ENCODE measurements at places on chromosomes 13 and 19.
A peak's percentile ranks its signal among the peaks of the same experiment; 100 is the strongest.

GRCh38 chr19:6519289-6519688 is 11.5 kb upstream of the TNFSF9 start:
- no peak for DNase-seq

- no peak for DNase-seq
Measured at GRCh38 chr13:24725379-24725778, 38.6 kb upstream of the RNF17 start.

DNA sequence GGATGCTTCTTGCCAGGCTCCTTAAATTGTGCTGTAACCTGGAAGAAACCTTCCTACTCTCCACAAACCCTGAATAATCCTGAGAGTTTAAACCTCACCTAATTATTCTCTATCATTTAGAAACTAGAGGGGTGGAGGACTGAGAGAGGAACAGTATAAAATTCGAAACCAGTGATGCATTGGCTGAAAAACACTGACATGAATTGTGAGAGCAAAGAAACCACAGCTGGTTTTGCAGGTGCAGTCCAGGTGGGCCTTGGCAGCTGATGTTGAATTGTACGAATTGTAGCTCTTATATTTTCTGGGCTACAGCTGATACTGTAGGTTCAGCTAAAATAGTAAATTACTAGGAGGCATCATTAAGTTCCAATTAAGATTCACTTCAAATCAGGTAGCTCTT is 227.0 kb upstream of the SLITRK5 start:
- no peak for DNase-seq

- peak; percentile 78 for DNase-seq
Measured at GRCh38 chr19:41934849-41935374, 6.7 kb upstream of the ERFL start.

- DNase-seq: no peak
Measured at GRCh38 chr19:3477951-3478350, 2.4 kb downstream of the SMIM24 start.

DNA sequence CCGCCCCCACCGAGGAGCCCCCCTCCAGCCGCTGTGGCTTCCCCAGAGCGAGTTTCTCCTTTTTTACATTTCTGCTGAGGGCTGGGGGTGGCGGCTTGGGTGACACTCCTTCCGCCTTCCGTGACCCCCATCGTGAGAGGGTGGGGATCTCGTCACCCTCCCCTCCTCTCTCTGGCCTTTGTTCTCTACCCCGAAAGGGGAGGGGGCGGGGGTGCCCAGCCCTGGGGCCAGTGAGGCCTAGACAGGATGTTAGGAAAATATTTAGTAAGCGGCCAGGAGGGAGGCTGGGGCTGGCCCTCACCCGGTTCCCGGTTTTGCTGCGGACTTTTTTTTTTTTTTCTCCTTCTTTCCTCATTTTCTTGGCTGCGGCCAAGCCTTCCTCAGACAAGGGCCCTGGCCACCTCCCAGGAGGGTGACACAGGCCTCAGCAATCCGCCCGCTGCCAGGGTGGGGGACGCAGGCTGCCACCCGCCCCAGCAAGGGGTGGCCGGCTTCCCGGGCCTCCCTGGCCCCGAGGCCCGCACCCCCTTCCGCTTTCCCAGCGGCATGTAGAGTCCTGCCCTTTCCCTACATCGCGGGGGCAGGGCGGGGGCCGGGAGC is 3.9 kb downstream of the MIDN start:
- peak; percentile 85 for DNase-seq

GRCh38 chr13:111156421-111156820 is 41.3 kb downstream of the ARHGEF7 start:
- no peak for DNase-seq
